Common myeloid progenitor, CD34-positive (primary cell): ENCODE measurements at places on chromosomes 16 and 17.

DNA sequence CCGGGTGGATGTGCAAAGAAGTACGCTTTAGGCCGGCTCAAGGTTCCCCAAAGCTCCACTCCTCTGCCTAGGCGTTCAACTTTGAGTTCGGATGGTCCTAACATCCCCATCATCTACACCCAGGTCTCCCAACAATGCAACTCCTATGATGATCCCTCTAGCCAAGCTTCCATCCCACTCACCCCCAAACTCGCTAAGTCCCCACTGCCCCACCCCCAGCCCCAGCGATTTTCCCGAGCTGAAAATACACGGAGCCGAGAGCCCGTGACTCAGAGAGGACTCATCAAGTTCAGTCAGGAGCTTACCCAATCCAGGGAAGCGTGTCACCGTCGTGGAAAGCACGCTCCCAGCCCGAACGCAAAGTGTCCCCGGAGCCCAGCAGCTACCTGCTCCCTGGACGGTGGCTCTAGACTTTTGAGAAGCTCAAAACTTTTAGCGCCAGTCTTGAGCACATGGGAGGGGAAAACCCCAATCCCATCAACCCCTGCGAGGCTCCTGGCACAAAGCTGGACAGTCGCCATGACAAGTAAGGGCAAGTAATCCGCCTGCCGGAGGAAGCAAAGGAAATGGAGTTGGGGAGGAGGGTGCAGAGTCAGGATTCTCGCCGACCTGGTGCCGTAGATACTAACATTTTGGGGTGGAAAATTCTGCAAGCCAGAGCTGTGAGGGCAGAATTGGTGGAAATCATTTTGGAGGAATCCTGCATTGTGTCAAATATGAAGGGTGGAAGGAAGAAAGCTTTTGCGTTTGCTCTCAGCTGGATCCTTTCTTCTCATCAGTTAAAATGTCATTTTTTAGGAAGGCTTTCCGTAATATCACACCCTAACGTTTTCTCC, at the start of gene TP53:
Gene TP53, minus strand, starts transcription at position 419 of the 836 bp plus-strand sequence. CDS start 10,896 bp downstream, outside the sequence.
- peaks cover 5% of the 10 kb centered on the region for H3K36me3 ChIP-seq
- H3K4me1 ChIP-seq: peaks cover 10% of the 10 kb centered on the region
- DNase-seq: peak; percentile 92
- peak within 1 kb of the TSS; percentile 97 for H3K4me3 ChIP-seq

GRCh38 chr16:11551842-11552241, 34.9 kb downstream of the LITAF start:
- peak; percentile 18 for DNase-seq
- peaks cover 5% of the 10 kb centered on the region for H3K4me1 ChIP-seq
- no peak overlapping the region for H3K4me3 ChIP-seq
- no peak overlapping the region for H3K27ac ChIP-seq
- H3K27me3 ChIP-seq: no peaks in the 10 kb centered on the region

GRCh38 chr16:85586380-85587104, 26.6 kb upstream of the GSE1 start:
- H3K27me3 ChIP-seq: no peaks in the 10 kb centered on the region
- no peak overlapping the region for H3K4me3 ChIP-seq
- peaks cover 10% of the 10 kb centered on the region for H3K36me3 ChIP-seq
- H3K27ac ChIP-seq: no peak overlapping the region
- peaks cover 11% of the 10 kb centered on the region for H3K4me1 ChIP-seq
- DNase-seq: no peak

DNA sequence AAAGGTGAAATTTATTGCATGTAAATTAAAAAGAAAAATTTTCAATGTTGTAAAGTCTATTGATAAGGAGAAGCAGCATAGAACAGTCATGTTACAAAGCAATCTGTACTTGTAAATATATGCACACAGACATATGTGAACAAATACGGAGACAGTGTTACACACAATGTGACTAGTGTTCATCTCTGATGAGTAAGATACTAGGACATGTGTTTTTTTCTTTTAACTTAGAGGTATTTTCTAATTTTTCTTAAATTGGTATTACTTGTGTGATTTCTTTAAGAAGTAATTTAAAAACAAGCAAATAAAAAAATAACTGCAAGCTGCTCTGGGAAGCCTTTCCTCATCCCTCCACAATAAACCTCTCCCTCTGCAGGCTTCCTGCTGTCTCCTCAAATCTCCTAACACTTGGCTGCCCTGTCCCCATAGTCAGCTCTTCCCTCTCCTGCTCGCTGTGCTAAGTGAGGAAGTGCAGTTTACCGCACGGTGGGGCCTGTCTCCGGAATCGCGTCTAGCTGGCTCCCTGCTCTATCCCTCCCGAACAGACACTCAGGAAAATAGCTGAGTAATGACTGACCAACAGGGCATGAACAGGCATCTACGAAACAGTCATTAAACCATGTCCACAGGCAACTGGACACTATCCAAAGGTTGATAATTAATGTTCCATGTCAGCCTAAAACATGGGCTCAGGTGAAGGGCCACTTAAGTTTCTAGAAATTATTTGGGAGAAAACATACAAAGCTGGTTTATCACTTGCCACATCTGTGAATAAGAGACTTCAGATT, 35.9 kb downstream of the CMTM4 start:
- no peaks in the 10 kb centered on the region for H3K36me3 ChIP-seq
- H3K27ac ChIP-seq: peak overlapping the region; percentile 30
- H3K4me1 ChIP-seq: peaks cover 4% of the 10 kb centered on the region
- peak; percentile 41 for DNase-seq
- no peaks in the 10 kb centered on the region for H3K27me3 ChIP-seq

DNA sequence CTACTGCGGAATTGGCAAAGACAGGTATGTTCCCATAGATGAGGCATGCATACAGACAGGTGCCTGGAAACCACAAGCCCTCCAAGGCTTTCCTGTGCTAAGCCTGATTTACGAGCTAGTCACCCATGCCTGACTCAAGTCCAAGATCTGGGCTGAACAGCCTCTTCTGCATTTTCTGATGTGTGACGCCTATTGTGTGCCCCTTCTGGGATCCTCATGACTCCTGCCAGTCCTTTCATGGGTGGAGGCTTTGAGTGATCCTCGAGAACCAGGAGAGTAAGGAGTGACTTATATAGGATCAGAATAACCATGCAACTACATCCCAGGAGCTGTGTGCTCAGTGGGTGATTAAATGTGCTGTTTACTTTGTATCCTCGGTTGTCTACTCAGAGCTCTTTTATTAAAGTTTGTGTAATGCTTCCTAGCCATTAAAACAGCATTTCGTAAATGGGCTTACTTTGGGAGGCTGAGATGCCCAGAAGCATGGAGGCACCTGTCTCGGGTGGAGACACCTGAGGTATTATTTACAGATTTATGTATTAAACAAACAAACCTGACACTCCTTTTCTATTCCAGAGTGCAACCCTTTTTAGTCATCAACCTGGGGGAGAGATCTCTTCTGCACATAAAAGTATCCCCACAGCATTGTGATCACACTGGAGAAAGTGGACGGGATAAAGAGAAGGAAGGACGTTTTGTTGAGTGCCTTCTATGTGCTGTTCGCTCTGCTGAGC, 373.0 kb upstream of the DYNLRB2 start:
- peak; percentile 57 for DNase-seq
- no peaks in the 10 kb centered on the region for H3K36me3 ChIP-seq
- H3K4me3 ChIP-seq: no peak overlapping the region
- H3K4me1 ChIP-seq: peaks cover 6% of the 10 kb centered on the region
- peaks cover 2% of the 10 kb centered on the region for H3K27me3 ChIP-seq

DNA sequence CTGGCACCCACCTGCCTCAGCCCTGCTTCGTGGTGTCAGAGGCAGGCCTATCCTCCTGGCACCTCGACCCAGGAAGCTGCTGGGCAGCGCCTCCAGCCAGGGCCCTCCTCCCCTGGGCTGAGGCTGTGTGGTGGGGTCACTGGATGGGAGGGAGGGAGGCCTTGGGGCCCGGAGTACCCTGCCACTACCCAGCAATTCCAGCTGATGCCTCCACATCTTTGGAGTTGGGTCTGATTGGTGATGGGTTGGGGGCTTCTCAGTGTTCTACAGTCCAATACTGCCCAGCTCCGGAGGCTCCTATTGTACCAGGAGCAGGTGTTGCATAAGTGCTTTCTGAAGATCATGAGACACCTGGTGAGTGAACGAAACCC, 48.0 kb downstream of the USP22 start:
- no peaks in the 10 kb centered on the region for H3K36me3 ChIP-seq
- no peaks in the 10 kb centered on the region for H3K27me3 ChIP-seq
- no peaks in the 10 kb centered on the region for H3K4me1 ChIP-seq
- DNase-seq: no peak
- H3K27ac ChIP-seq: no peak overlapping the region

- peak; percentile 36 for DNase-seq
- peaks cover 10% of the 10 kb centered on the region for H3K4me1 ChIP-seq
- H3K27me3 ChIP-seq: no peaks in the 10 kb centered on the region
- H3K4me3 ChIP-seq: no peak overlapping the region
Observed at GRCh38 chr16:11681556-11681955, 13.3 kb downstream of the SNN start.

DNA sequence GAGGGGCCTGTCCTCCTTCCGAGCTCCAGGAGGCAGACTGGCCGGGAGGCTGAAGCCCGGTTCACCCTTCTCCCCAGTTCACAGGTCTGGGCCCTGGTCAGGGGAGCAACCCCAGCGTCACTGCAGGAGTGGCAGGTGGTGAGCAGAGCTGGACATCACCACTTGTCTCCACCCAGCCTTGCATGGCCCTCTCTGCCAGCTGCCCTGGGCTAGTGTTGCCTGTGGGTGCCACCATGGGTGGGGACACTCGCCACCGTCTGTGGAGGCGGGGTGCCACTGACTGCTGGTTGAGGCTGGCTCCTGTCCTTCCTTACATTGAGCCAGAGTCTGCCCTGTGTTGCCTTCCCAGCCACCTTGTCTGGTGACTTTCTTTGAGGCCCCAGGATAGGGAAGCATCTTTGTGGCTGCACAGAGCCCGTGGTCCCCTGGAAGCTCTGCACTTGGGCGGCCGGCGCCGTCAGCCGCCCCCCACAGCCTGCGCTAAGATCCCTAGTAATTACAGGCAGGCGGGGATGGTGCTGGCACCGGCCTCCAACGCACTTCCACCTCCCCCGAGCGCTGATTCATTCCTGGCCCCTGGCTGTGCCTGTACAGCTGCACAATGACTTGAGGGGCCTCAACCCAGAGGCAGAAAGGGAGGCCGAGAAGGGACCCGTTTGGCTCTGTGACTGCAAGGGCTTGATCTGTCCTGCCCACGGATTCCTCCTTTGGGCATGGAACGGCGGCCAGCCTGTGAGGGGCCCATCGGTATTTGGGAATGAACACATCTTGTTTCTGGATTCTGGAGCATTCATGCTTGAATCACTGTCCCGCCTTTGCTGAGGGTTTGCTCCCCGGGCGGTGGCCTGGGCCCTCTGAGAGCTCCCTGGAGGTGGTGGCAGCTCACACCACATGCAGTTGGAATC, 5.2 kb downstream of the BAIAP2 start:
- peaks cover 27% of the 10 kb centered on the region for H3K27me3 ChIP-seq
- no peak overlapping the region for H3K4me3 ChIP-seq
- no peak overlapping the region for H3K27ac ChIP-seq

GRCh38 chr17:27633312-27634025, 2.5 kb downstream of the LGALS9 start:
- H3K27ac ChIP-seq: peak overlapping the region; percentile 79
- peak overlapping the region; percentile 7 for H3K4me3 ChIP-seq
- no peaks in the 10 kb centered on the region for H3K27me3 ChIP-seq
- H3K4me1 ChIP-seq: peaks cover 7% of the 10 kb centered on the region

DNA sequence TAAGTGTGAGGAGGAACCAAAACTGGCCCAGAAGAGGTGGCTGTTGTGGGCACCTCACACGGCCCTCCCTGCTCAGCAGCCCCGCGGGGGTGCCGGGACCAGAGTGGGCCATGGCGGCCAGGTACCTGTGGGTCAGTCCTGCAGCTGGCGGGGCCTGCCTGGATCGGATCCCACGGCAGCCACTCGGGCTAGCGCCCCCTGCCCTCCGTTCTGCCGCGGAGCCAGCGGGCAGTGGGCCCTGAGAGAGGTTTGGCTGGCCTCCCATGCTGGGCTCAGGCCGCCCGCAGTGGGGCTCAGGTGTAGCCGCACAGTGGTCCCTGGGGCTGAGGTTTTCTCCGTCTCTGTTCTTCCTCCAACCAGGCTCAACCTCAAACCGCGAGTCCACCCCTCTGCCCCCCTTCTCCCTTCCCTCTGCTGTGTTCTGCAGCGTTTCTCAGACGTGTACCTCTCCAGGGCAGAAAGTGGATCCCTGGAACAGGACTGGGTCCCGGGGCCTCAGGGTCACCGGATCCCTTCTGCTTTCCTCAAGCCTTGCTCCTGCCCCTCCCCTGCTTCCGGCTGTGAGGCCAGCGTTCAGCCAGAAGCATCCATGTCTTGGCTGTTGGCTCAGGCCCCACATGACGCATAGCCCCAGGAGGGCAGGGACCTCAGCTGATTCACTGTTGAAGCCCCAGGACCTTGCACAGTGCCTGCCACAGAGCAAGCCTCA, 28.6 kb upstream of the ITGA3 start:
- DNase-seq: peak; percentile 88
- H3K27me3 ChIP-seq: peaks cover 2% of the 10 kb centered on the region
- H3K27ac ChIP-seq: no peak overlapping the region
- peaks cover 20% of the 10 kb centered on the region for H3K4me1 ChIP-seq
- peak overlapping the region; percentile 50 for H3K4me3 ChIP-seq

DNA sequence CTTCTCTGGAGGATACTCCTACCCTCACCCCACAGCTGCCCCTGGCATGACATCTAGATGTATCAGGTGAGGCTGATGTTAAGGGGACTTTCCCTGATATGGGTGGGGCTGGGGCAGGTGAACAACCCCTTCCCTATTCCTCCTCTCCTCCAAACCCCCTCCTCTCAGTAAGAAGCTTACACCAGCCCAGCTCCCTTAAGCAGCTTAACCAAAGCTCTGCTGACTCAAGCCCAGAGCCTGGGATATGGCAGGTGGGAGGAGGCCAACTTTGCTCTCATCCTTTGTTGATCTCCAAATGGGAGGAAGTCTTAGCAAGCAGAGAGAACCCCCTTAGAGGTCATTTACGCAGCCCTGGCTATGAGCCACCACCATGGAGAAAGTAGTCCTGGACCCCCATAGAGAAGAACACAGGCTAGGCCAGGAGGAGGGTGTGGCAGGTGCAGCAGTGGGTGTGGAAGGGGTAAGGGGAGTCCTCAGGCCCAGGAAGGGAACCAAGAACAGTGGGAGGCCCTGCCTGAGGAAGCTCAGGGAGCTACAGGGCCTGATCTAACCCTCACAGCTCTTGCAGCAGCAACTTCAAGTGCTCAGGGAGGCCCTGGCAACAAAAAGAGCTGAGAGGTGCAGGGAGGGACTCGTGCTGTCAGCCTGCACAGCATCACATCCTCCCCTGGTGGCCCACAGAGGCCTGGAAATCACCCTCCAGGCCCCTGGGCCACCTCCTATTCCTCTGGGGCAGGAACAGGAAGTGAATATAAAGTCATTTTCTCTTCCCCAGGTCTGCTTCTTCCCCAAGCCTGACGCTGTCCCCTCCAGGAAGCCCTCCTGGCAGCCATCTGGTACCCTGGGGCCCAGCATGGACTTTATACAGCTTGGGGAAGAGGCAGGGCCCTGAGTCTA, 2.9 kb downstream of the UNC119 start:
- H3K4me3 ChIP-seq: no peak overlapping the region
- peaks cover 13% of the 10 kb centered on the region for H3K36me3 ChIP-seq
- no peak overlapping the region for H3K27ac ChIP-seq
- H3K27me3 ChIP-seq: no peaks in the 10 kb centered on the region
- H3K4me1 ChIP-seq: peaks cover 30% of the 10 kb centered on the region

DNA sequence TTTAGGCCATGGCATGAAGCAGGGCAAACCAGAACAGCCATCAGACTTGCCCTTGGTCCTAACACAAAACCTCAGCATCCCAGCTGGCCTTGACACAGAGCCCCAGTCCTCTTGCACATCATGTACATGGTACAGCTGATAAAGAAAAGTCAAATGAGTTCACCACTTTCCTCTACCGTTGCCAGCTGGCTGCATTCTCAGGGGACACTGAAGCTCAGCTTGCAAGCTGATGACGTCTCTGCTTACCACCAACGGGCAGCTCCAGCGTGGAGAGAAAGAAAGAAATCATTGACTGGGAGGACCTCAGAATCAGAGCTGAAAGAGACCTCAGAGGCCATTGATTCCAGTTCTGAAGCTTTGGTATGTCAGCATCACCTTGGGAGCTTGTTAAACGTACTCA, 80.7 kb upstream of the CES5A start:
- no peak overlapping the region for H3K4me3 ChIP-seq
- no peaks in the 10 kb centered on the region for H3K36me3 ChIP-seq
- no peak overlapping the region for H3K27ac ChIP-seq
- no peak for DNase-seq
- peaks cover 4% of the 10 kb centered on the region for H3K4me1 ChIP-seq
